CD4-positive, alpha-beta T cell treated with Interleukin-10 for 1 hour (primary cell): ENCODE measurements at places on chromosomes 1 and 21.
A peak's percentile ranks its signal among the peaks of the same experiment; 100 is the strongest.

DNA sequence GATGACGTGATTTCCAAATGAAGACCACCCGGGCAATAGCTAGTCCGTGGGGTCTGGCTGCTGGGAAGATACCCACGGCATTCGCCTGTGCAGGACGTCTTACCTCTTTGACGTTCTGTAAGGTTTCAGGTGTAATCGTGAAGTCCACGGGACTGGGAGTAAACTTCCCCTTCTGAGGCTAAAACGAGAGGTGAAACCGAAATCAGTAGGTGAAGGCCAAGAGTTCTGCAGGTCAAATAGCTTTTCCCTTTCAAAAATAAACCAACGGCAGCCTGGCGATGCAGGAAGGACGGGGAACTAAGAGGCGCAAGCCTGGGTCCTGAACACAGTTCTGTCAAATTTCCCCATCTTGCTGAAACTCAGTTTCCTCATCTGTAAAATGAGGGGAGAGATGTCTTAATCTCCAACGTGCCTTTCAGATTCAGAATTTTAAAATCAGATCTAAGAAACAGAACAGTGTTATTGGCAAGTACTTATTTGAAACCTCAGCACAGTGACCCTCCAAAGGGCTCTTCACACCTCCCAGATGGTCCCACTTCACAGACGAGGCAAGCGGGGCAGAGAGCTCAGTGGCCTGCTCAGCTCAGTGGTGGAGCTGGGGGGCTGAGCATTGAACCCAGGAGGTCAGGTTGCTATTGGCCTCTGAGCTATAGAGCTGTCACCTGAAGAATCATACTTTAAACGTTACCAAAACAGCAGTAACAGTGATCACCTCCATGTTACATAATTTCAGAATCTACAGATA, 34.7 kb downstream of the VPS26C start:
- DNase-seq = no peak

- DNase-seq = no peak
Observed at GRCh38 chr1:204293605-204294337, 66.0 kb downstream of the PLEKHA6 start.

DNA sequence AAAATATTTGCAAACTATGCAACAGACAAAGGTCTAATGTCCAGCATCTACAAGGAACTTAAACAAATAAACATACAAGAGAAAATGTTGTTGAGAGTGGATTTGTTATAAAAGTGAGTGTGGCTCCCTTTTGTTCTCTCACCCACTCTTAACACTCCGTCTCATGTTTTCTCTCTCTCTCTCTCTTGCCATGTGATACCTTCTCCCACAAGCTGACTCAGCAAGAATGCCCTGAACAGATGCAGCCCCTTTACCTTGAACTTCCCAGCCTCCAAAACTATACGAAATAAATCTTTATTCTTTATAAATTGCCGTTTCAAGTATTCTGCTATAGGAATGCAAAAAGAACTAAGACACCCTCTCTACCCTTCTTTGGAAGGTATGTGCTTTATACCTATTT, 234.1 kb downstream of the ADGRL2 start:
- DNase-seq = no peak

DNA sequence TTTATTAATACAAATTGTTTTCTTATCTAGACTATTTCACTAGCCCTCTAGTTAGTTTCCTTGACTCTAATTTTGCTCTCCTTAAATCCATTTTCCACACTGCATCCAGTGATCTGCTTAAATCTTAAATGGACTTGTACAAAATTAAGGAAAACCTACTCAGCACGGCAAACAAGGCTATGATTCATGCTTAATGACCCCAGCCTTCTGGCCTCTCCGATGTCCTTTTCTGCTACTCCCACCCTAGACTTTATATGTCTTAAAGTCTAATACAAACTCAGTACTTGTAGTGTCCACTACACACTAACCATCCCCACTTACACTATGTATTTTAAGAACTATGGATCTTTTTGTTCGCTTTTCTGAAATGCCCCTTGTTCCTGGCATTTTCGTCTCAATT, 2.2 kb downstream of the TMED5 start:
- DNase-seq = no peak

- no peak for DNase-seq
Observed at GRCh38 chr21:25186273-25186672, 421.0 kb downstream of the MRPL39 start.

GRCh38 chr1:232036181-232036933, 409.8 kb downstream of the DISC1 start:
- DNase-seq = no peak

DNA sequence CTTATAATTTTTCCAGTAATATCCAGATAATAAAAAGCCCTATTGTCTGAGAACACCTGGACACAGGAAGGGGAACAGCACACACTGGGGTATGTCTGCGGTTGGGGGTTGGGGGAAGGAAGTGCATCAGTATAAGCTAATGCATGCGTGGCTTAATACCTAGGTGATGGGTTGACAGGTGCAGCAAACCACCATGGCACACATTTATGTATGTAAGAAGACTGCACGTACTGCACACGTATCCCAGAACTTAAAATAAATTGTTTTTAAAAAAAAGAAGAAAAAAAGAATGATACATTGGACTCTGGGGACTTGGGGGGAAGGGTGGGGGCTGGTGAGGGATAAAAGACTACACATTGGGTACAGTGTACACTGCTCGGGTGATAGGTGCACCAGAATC, 144.9 kb upstream of the C1orf174 start:
- no peak for DNase-seq

GRCh38 chr1:205072881-205073280, 11.4 kb downstream of the TMEM81 start:
- DNase-seq = no peak

GRCh38 chr1:29962831-29963247, 726.5 kb downstream of the PTPRU start:
- no peak for DNase-seq

DNA sequence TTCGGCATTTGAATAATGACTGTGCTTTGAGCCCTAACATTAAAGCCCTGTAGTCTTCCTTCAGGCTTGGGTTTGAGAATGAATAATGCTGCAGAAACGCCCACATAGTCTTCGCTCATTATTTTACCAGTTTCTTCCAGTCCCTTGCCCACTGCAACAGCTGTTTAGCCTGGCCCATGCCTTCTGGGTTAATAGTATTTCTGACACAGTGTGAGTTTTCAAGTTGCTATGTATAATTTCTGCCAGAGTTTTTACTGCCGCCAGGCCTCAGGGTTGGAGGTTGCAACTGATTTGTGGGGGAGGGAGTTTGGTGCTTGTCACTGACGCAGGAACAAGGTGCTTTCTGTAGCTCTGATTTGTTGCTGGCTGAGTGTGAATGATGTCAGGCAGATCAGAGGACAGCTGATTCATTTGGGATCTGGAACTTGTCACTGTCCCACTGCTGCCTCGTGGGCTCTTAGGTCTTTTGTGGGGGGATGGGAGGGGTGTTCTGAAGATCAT, 109.8 kb downstream of the MAST2 start:
- no peak for DNase-seq

DNA sequence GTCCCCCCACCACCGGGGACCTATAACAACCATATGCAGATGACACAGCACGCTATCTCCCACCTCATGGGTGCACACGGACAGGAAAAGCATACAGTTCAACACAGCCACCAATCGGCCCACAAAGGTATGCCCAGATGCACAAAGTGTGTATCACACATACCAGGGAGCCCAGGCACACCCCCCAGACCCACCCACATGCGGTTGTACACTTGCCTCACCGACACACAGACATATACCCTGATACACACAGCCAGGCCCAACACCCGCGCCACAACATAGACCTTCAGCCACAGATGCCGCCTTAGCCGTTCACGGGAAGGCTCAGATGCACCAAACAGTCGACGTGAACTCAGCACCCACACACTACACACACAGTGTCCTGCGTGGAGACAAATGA, 5.5 kb downstream of the CROCC start:
- DNase-seq = no peak

DNA sequence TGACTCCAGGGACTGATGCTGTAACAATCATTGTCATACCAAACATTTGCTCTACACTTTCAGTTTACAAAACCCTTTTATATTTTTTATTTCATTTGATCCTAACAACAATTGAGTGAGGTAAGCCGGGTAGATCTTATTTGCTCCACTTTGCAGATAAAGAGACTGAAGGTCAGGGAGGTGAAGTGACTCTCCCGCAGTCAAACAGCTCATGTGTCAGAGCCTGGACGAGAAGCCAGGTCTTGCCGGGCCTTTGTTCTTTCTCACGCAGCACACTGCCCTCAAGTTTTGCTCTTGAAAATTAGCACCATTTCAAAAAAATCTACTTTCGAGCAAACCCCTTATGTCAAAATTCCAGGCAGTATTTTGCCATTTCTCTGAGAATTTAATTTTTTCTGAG, 65.2 kb downstream of the CD247 start:
- DNase-seq = no peak

GRCh38 chr1:26838474-26839338, 12.2 kb downstream of the ZDHHC18 start:
- DNase-seq = peak; percentile 82

DNA sequence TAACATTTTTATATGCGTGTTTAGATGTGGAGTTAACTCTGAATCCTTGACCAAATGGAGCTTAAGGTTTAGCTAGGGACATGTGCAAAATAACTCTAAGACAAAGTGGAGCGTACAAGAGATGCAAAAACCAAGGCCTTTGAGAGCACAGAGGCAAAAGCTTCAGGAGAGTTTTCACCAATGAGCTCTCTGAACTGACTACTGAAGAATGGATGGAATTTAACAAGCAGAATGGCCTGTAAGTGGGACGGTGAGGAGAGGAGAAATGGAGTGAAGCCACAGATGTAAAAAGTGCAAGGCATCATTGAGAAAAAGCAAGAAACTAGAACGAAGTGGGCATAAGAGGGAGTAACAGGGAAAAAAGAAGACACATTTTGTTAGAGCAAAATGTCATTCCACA, 260.0 kb downstream of the RGS7 start:
- no peak for DNase-seq

- DNase-seq = peak; percentile 21
Observed at GRCh38 chr1:31669786-31670592, 25.3 kb upstream of the PEF1 start.

DNA sequence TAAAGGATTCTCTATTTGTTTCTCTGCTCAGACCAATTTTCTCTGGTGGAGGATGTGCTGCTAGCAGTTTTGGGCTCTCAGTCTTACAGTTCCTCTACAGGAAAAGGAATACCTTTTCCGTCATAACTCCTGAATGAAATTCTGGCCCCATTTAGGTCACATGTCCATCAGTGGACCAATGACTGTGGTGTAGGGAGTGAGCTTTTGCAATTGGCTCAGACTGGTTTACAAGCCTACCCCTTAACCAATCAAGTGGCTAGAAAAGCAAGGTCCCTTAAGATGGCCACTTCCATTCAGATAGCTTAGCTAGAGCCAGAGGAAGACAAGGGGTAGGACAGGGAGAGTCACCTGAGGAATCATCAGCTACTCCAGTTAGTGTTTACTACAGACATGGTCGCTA, 16.4 kb upstream of the ZNF281 start:
- DNase-seq = no peak

- DNase-seq = no peak
Observed at GRCh38 chr1:212311836-212312497, 26.8 kb downstream of the PPP2R5A start.

DNA sequence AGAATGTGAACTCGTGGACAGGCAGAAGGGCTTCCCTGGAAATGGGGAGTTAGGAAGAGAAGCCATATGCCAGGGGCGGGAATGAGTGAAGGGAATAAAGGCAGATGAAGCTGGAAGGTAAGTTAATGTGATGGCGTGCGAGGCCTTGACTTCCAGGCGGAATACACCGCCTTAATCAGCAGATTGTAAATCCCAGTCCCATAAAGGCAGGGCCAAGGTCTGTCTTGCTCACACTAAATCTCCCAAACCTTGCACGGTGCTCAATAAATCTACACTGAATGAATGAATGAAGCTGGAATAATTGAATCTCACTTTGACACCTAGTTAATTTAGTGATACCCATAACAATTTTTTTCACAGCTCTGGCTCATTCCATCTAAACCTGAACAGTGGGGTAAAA, 16.8 kb upstream of the PRDM2 start:
- DNase-seq = no peak

DNA sequence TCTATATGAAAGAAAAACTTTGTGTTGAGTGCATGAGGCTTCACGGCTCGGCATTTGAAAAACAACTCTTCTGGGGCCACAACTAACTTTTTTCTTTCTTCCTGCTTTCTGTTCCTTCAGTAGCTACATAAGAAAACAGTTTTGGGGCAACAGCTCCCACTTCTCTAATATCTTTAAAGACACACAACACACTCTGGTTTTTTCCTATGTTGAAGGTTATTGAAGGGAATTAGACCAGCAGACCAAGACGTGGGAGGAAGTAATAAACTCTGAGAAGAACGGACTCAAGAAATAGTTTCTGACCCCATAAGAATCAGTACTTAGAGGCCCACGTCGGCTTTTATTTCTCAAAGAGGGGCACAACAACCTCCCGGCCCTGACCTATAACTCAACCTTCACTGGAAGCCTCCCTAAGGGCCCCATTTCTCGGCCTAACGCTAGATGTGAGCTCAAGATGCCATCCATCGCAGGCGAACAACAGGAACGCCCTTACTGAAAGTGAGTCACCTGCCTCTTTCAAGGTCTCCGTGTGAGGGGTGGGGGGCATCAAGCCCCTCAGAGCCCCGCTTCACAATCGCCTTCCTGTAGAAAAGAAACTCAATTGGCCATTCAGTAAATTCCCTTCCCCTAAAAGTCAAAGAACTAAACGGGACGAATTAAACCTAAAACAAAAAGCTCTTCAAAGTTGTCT, 844 bp downstream of the ZMYM6 start:
- peak; percentile 34 for DNase-seq

DNA sequence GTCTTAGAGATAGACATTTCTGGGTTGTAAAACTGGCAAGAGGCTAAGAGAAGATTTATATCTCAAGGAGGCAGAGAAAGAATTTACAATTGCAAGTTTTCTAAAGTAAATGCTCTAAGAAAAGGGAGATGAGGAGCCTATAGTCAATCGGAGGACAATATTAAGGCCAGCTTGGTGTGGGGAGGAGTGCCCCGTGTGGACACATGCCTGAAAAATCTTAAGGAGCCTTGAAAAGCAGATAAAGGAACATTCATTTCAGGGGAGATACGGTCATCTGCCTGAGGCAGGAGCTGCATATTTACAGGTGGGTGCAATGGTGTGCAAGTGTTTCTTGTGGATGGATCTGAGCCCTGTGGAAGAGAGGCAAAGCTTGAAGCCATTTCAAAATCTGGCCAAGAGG, 25.6 kb downstream of the FCRL2 start:
- no peak for DNase-seq

GRCh38 chr1:24009406-24009805, 29.3 kb upstream of the SRSF10 start:
- no peak for DNase-seq

- DNase-seq = no peak
Observed at GRCh38 chr1:192602757-192603156, 27.2 kb downstream of the RGS1 start.

GRCh38 chr1:116923421-116923820, 13.7 kb downstream of the PTGFRN start:
- no peak for DNase-seq

GRCh38 chr1:35605867-35606182, 32.7 kb downstream of the TFAP2E start:
- no peak for DNase-seq
